ENCODE measurements at places on chromosomes 13 and 19. TPM values are rescaled to one million over a fixed set of nuclear protein-coding genes. Genes with fewer than 3 reads are reported as not detected.

Gene ZIM2
- not detected for total RNA-seq

Gene SPRED3
- total RNA-seq = 16.4 TPM

Gene CAPS
- total RNA-seq = 2.5 TPM

Gene CFAP97D2
- not detected for total RNA-seq

Gene CBARP
- 25.6 TPM for total RNA-seq

Gene CEACAM8
- not detected for total RNA-seq

Gene ADAMTS10
- 25.6 TPM for total RNA-seq

Gene DACT3
- total RNA-seq = 0.87 TPM

Gene CABP5
- total RNA-seq = not detected

Gene LPAR2
- 49.5 TPM for total RNA-seq

Gene TSKS
- 0.28 TPM for total RNA-seq

Gene GPR12
- not detected for total RNA-seq

Gene MATK
- total RNA-seq = 13.5 TPM

Gene CPB2
- total RNA-seq = not detected

Gene IGSF23
- total RNA-seq = not detected

Gene PSG3
- total RNA-seq = not detected

Gene FCAR
- total RNA-seq = not detected

Gene CD37
- not detected for total RNA-seq

Gene BORCS8
- 20.4 TPM for total RNA-seq

Gene ENOX1
- total RNA-seq = 0.09 TPM

Gene ZNF135
- total RNA-seq = 4.7 TPM

Gene FUT2
- total RNA-seq = 11.4 TPM

Gene TGFB1
- total RNA-seq = 30.1 TPM

Gene KLF1
- total RNA-seq = 0.37 TPM

Gene FCER2
- total RNA-seq = not detected

Gene ZNF235
- total RNA-seq = 5.4 TPM

Gene KIR3DL1
- not detected for total RNA-seq

Gene LCP1
- total RNA-seq = 1.1 TPM

Gene UPF1
- 85.4 TPM for total RNA-seq

Gene ARHGEF18
- 37.2 TPM for total RNA-seq

Gene TSSK6
- 2.6 TPM for total RNA-seq

Gene UHRF1
- total RNA-seq = 111 TPM

Gene CYP4F12
- not detected for total RNA-seq

Gene ALOX5AP
- not detected for total RNA-seq

Gene CCDC70
- total RNA-seq = not detected

Gene WDR62
- total RNA-seq = 28.5 TPM

Gene BLVRB
- 27.9 TPM for total RNA-seq

Gene CBLC
- total RNA-seq = 14.2 TPM

Gene ARGLU1
- total RNA-seq = 100 TPM

Gene LRRC8E
- total RNA-seq = 4.8 TPM

Gene NBEA
- total RNA-seq = 16.3 TPM

Gene MYPOP
- 9.0 TPM for total RNA-seq

Gene BRSK1
- 47.0 TPM for total RNA-seq

Gene DCT
- not detected for total RNA-seq

Gene ZNF844
- 8.7 TPM for total RNA-seq

Gene NCR1
- 2.0 TPM for total RNA-seq

Gene SERTM1
- 0.35 TPM for total RNA-seq

Gene CDC37
- 164 TPM for total RNA-seq

Gene IL11
- total RNA-seq = 3.9 TPM

Gene TIMM13
- total RNA-seq = 219 TPM

Gene C3
- total RNA-seq = 5.9 TPM

Gene YJEFN3
- 16.6 TPM for total RNA-seq

Measured in H9 (cell line).